Coronary artery (tissue), 2 donors: ENCODE measurements at places on chromosomes 2 and 18.

GRCh38 chr2:67186871-67187270 is 210.3 kb upstream of the ETAA1 start:
- no peak for DNase-seq

DNA sequence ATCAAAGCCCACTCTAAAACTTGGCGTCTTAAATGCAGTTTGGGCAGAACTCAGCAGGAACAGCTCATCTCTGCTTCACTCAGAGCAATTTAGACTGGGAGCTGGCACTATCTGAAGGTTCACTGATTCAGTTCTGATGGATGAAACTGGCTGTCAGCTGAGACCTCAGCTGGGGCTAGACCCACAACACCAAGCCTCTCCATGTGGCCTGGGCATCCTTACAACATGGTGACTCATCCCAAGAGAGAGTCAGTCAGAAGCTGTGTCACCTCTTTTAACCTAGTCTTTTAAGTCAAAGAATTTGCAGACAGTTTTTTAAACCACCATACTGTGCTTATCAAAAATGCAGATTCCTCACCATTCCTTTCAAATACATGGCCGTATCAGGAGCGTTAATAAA is 62.6 kb upstream of the ZNF397 start:
- no peak for DNase-seq

DNA sequence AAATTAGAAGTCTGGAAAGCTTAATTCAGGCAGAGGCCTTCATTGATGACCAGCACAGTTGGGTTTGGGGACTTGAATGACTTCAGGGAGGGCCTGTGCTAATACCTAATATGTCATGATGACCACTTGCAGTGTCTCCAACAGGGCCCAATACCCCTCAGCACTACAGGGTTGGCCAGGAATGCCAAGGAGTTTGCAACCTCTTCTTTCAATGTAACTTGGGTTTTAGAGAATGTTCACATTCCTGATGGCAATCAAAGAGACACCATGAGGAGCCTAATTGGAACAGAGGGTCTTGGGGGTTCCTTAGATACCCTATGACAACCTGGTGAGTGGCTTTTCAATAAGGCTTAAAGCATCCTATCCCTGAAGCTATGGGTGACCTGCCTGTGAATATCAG is 52.4 kb upstream of the ST8SIA3 start:
- DNase-seq, result no peak

DNA sequence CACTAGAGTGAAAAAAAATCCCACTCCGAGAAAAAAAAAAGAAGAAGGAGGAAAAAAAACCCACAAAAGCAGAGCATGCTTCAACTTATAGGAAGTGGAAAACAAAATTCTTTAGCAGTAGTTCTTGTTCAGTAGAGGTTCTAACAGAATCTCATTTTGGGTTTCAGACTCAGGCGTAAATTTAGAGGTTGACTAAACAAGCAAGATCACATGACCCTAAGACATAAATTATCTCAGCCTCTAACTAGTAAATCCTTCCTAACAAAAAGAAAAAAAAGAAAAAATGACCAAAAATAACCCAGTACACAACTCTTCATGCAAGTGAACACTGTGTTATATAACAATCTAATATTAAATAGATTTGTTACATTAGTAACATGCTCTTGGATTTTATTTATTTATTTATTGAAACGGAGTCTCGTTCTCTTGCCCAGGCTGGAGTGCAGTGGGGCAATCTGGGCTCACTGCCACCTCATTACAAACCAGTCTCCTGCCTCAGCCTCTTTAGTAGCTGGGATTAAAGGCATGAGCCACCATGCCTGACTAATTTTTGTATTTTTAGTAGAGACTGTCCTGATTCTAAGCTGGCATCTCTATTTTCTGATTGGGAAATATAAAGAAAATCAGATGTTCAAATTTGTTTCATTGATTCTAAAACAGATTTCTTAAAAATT is 35.4 kb downstream of the PPP4R3B start:
- no peak for DNase-seq

GRCh38 chr2:83594241-83595120 is 864.6 kb downstream of the SUCLG1 start:
- DNase-seq, result no peak

DNA sequence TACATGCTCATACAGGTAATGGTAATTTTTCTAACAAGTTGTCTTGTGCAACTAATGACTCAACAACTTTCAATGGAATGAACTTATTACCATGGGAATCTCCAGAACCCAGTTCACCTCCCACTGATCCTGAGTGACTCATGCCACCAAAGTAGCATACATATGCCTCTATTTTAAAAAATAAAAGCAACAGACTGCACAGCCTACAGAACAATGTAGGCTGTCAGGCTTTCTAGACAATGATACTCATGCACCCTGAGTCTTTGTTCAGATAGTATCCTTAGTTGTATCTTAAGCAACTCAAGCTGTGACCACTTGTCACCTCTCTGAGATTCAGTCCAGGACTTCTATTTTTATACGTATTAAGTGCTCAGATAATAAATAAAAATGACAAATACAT is 531.0 kb upstream of the SETBP1 start:
- DNase-seq, result no peak

DNA sequence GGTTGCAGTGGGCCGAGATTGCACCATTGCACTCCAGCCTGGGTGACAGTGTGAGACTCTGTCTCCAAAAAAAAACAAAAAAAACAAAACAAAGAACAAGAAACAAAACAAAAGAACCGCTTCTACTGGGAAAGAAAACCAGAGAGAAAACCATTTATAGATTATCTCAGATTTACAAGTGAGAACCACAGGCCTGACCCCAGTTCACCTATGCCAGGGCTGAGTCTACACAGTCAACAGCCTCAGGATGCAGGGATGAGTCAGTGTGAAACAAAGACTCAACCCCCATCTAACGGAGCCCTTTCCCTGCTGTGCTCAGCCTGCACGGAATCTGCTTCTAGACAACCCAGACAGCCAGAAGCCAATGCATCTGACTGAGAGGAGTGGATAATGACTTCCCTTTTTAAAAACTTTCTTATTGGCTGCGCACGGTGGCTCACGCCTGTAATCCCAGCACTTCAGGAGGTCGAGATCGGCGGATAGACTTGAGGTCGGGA is 25.5 kb upstream of the YWHAQ start:
- DNase-seq, result no peak

DNA sequence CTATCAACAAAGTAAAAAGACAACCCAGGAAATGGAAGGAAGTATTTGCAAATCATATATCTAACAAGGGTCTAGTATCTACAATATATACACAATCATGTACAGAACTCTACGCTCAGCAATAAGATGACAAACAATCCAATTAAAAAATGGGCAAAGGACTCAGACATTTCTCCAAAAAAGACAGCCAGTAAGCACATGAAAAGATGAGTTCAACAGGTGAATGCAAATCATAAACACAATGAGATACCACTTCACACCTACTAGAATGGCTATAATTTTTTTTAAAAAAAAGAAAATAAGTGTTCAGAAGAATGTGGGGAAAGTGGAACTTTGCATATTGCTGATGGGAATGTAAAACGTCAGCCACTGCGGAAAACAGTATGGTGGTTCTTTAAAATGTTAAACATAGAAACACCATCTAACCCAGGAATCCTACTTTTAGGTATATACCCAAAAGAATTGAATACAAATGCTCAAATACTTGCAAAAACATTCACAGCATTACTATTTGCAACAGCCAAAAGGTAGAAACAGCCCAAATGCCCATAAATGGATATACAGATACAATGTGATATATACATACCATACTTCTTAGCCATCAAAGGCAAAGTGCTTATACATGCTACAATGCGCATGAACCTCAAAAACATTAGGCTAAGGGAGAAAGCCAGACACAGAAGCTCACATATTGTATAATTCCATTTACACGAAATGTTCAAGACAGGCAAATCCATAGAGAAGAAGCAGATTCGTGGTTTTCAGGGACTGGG is 121.2 kb downstream of the CABYR start:
- no peak for DNase-seq

- DNase-seq, result peak; percentile 78
Observed at GRCh38 chr2:24491542-24492420, 727 bp downstream of the NCOA1 start.

- no peak for DNase-seq
Observed at GRCh38 chr2:40034198-40034597, 255.1 kb upstream of the THUMPD2 start.

DNA sequence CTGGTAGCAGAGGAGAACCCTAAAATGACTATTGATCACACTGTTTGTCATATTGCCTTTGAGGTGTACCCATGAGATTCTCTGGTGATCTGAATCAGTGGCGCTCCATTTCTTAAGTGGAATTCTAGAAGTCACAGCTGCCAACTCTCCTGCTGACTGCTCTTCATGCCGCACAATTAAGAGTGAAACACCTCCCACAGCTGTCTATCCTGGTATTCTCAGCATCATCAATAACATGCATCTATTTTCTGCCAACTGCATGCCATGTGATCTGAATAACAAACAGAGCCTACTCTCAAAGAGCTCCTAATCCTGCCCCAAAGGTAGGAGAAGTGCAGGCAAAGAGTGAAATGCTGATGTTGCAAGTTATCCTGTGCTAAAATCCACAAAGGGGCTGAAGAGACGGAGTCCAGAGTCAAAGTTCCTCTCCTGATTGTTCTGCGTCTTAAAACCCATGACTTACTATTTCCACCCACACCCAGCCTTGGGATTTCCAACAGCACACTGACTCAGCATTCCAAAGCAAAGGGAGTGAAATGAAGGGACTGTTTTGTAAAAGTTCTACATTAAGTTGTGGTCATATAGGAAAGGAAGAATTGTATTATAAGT is 13.7 kb upstream of the DAPL1 start:
- no peak for DNase-seq

GRCh38 chr18:5066380-5066977 is 130.6 kb downstream of the AKAIN1 start:
- no peak for DNase-seq

GRCh38 chr2:215880970-215881369 is 132.4 kb downstream of the MREG start:
- no peak for DNase-seq

- no peak for DNase-seq
Observed at GRCh38 chr2:149005471-149006077, 32.9 kb upstream of the LYPD6B start.

DNA sequence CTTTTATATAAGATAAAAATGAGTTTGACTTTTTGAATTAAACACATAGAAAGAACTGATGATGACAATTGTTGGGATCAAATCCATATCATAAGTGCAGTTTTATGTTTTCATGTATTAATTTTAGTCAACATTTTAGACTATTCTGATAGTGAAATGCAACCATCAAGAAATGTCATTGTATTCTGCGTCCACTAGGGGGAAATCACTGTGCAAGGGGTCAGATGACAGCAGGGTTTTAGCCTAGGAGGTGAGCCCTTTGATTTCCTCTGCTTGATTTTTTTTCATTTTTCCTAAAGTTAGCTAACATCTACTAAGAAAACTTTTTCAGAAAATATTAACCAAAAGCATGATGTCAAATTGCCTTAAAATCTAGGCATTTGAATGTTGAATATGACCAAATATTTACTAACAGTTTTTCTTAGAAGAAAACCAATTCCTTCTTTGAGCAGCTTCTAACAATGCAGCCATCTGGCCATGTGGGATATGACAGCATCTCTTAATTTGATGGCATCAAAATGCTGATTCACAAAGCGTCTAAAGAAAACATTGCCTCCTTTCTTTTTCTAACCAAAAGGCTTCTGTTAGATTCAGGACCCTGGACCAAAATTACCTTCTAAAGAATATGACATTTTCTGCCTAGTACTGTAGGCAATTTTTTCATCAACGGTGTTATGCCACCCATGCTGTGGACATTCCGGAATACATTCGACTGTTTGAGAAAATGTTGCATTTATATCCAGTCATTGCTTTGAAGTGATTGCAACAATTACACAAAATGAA is 141.5 kb downstream of the SPHKAP start:
- DNase-seq, result no peak

DNA sequence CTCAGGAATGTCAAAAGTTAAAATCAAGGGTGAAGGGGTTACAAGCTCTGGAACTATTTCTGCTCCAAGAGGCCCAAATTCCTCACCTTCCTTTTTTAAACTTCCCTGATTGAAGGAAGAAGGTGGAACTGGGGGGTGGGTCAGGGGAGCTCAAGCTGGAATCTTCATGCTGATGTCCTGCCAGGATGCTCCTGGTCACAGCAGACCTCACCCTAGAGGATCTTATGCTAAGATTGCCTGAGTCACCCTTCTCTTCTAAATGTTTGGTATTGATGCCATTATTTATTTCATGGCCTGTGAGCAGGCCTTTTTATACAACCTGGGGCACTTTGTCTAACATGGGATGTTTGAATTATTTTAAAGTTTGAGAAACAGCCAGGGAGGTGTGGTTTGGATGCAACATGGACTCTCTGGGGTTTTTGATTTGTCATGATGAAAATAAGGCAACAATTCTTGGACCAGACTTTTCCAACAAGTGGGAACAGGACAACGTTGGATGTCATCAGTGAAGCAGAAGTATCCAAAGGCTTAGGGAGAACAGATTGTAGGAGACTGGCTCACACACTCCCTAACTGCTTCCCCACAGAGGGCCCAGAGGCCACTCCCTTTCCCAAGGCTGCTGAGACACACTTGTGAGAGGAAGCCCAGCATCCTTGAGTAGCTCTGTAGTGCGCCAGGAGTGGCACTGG is 420.2 kb upstream of the MEX3C start:
- no peak for DNase-seq

DNA sequence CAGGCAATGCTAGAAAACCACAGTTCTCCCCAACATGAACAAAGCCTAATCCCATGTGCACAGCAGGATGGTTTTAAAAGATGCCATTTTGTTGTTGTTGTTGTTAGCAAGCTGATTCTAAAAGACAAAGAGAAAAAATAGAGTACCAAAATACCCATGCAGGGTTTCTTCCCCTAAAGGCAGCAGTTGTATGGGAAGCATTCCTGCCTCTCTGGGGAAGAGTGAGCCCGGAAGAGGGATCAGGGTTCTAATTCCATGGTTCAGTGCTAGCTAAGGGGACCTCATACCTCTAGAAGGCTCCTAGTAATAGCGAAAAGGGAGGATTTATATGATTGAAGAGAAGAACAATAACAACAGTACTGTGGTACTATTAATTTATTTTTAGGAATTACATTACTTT is 327.6 kb downstream of the DPP10 start:
- no peak for DNase-seq

- no peak for DNase-seq
Observed at GRCh38 chr2:235264512-235264911, 229.3 kb upstream of the AGAP1 start.

- DNase-seq, result no peak
Observed at GRCh38 chr2:237629739-237630138, 2.4 kb downstream of the LRRFIP1 start.

GRCh38 chr2:178136321-178137025 is 24.2 kb downstream of the RBM45 start:
- DNase-seq, result no peak

- no peak for DNase-seq
Observed at GRCh38 chr18:74283646-74284045, 8.1 kb downstream of the CYB5A start.
